ENCODE measurements at places on chromosomes 7 and 10.

- DNase-seq = no peak
Measured at GRCh38 chr10:124214610-124215375, 121.4 kb upstream of the CHST15 start.

DNA sequence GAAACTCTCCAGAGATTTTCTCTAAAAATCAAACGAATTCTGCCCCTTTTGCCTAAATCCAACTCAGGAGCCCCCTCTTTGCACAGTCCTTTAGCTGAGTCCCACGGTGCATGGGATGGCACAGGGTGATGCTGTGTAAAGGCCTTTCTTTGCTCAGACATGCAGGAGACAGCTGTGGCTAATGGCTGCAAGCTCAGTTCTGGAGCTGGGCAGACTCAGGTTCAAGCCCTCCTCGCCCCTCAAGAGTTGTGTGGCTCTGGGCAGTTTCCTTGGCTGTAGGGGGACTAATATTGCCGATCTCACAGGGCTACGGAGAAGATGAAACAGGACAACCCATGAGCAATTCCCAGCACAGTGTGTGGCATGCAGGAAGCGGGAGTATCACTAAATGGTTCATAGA is 42.6 kb downstream of the CLEC2L start:
- DNase-seq = no peak

GRCh38 chr7:96040250-96040772 is 268.0 kb downstream of the DYNC1I1 start:
- no peak for DNase-seq

- DNase-seq = no peak
Measured at GRCh38 chr10:126806498-126806897, 98.7 kb upstream of the DOCK1 start.

DNA sequence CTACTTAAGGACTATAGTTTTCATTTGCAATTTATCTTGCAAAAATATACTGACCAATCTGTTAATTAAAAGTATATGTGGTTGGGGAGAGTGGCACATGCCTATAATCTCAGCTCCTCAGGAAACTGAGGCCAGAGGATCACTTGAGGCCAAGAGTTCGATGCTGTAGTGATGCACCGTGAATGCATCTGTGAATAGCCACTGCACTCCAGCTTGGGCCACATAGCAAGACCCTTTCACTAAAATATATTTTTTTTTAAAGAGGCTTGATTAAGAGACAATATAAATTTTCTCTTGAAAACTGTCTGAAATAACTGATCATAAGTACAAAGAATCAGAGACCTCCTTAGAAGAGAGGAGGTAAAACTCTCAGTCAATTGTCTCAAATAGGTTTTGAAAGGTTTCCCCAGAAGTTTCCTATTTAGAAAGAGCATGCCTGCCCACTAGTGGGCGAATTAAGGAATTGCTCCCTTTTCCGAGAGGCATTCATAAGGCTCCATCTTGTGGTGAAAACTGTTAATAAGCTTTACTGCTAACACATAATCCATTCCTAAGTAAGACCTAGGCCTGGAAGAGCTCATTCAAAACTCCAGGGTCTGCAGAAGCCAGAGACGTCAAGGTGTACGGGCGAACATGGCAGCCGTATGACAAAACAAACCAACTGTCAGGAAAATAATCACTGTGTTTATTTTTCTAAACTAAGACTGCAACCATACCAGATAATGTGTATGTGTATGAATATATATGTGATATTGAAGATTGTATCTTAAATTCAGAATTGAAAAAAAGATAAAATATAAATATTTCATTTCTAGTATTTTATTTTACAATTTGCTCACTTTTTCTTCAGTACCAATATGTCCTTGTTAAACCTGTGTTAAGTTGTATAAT is 6.8 kb upstream of the TAS2R40 start:
- DNase-seq = peak; percentile 42

GRCh38 chr10:87053111-87053510 is 33.0 kb downstream of the FAM25A start:
- DNase-seq = no peak

DNA sequence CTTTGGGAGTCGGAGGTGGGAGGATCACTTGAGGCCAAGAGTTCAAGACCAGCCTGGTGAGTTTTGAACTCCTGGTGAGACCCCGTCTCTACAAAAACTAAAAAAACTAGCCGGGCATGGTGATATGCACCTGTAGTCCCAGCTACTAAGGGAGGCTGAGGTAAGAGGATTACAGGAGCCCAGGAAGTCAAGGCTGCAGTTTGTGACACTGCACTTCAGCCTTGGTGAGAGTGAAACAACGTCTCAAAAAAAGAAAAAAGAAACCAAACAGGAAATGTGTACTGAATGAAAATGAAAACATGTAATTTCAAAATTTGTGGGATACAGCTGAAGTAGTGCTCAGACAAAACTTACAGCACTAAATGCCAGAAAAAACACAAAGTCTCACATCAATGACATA is 7.6 kb downstream of the ARHGAP12 start:
- no peak for DNase-seq

- DNase-seq = no peak
Measured at GRCh38 chr10:42549851-42550250, 88.5 kb downstream of the ZNF33B start.

DNA sequence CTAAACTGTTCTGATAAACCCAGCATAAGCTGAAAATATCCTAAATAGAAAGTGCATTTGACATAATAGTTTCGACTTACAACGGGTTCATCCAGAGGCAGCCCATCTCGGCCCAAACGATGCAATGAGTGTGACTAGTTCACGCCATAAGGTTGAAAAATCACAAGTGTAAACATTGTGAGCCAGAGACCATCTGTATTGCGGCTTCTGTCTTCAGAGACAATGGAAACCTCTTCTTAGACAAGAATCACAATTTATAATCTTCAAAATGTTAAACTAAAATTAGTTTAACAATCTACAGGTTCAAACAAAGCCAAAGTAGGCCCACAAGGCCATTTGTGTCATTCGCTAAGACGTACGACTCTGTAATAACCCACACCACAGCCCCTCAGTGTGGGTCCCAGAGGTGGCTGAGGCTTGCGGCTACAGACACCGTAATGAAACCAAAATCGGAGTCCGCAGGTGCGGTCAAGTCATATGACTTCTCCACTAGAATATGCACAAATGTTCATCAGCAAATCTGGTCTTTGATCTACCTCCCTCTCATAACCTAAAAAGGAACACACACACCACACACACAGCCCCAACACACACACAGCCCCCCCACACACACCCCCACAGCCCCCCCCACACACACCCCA is 81.8 kb downstream of the DIP2C start:
- no peak for DNase-seq

DNA sequence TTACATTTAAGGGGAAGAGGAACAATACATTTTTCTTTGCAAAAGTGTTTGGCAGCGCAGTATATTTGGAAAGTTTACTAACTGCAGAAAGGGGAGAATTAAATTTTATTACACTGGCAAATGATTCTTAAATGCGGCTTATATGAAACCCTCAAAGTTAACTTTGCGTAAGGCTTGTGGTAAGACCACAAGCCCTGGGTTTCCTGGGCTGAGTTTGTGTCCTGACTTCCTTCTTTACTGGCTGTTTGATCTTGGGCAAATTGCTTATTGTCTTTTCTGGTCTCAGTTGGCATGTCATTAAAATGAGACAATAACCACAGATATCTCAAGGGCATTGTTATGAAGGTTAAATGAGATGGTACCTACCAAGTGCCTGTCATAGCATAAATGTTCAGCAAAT is 106.8 kb downstream of the GLRX3 start:
- DNase-seq = no peak

DNA sequence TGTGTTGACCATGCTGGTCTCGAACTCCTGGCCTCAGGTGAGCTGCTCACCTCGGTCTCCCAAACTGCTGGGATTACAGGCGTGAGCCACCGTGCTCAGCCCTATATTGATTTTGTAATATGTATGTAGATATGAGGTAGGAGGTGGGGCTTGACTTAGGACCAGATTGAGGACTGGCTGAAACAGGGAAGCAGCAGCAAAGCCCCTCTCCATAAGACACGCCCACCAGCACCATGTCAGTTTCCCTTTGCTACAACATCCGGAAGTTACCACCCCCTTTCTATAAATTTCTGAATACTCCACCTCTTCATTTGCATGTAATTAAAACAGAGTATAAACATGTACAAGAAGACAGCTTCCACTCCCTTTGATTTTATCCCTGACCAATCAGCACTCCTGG is 47.9 kb upstream of the MYL10 start:
- DNase-seq = no peak

DNA sequence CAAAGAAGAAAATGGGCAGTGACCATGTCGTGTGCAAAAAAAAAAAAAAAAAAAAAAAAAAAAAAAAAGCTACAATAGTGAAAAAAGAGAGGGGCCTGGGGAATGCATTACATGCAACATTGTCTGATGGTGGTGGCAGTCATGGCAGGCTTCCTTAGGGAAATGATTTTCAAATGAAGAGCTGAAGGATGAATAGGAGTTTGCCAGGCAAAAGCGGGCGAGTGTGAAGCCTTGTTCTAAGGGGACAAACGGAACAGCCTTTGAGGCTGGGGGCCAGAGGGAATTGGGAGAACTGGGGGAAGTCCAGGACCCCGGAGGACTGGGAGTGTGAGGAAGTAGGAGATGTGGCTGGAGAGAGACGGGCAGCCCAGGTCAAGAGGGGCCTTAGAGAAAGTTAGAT is 3.1 kb downstream of the COL13A1 start:
- DNase-seq = no peak

DNA sequence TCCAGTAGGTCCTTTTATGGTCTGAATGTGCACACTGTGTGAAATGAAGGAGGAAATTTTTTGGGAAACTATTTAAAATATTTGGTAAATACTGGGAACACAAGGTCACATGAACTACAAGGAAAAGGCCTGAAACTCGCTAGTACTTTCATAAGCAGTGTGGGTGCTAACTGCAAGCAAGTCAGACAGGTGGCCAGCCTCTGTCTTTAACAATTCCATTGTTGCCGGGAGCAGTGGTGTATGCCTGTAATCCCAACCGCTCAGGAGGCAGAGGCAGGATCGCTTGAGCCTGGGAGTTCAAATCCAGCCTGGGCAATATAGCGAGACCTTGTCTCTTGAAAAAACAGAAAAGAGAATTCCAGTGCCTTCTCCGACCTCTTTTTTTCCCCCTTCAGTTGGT is 37.5 kb downstream of the SMURF1 start:
- DNase-seq = no peak

- peak; percentile 58 for DNase-seq
Measured at GRCh38 chr7:50304129-50304910, at the start of gene IKZF1. TSS of gene IKZF1 (plus strand) at chr7:50304716. CDS start at chr7:50319062, 14,346 bp downstream.

DNA sequence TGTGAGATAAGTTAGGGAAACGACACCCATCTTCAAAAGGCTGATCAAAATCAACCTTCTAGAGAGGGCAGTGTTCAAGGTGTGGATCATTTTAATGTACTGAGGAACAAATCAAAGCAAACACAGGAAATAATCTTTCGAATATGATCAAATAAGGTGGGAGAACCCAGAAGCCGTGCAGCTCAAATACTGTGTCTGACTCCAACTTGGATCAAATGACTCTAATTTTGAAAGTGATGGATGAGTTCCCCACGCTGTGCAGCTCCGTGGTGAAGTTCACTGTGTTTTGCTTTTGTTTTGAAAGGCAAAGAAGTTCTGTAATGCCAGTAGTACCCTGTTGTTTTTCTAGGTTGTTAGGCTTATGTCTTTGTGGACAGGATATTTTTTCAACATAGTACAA is 250.9 kb downstream of the SFMBT2 start:
- no peak for DNase-seq

DNA sequence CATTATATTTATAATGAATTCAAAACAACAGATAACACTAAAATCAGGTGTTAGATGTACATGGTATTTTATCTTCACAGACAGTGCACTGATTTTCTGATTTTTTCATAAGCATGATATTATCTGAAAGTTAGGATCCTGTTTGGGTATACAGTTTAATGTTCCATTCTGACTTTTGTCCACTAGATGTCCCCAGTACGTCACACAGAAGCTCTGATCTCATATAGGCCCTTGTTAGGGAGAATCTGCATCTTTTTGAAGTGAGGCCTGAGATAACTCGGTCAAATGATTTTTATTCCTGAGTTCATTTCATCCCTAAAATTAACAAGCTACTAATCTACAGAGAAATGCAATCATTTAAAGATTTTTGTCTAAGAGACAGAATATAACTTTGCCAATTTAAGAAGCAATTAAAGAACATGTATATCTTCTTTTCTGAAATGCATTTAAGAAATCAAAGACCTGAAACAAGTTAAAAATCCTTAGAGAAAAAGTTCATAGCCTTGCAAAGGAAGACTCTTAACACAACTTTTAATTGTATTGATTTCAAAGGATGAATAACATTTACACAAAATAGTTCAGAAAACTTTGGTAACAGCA is 72.0 kb upstream of the TES start:
- DNase-seq = no peak

DNA sequence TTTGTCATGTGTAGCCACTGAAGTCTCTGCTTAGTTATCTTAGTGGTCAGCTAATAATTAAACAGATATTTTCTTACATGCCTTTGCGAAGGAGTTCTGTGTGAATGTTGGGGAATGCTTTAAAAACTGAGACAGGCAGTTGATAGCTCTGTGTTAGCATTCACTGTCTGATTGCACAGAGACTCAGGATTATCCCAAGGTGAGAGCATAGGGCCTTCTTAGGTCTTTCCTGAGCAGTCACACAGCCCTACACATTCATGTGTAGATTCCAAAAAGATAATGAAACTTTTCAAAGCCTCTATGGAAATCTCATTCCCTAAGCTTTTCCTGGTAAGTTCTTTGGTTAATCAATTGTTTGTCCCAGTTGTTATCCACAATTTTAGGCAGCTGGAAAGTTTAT is 67.7 kb downstream of the CASD1 start:
- DNase-seq = no peak

- no peak for DNase-seq
Measured at GRCh38 chr7:55549457-55549856, 22.8 kb downstream of the VOPP1 start.

DNA sequence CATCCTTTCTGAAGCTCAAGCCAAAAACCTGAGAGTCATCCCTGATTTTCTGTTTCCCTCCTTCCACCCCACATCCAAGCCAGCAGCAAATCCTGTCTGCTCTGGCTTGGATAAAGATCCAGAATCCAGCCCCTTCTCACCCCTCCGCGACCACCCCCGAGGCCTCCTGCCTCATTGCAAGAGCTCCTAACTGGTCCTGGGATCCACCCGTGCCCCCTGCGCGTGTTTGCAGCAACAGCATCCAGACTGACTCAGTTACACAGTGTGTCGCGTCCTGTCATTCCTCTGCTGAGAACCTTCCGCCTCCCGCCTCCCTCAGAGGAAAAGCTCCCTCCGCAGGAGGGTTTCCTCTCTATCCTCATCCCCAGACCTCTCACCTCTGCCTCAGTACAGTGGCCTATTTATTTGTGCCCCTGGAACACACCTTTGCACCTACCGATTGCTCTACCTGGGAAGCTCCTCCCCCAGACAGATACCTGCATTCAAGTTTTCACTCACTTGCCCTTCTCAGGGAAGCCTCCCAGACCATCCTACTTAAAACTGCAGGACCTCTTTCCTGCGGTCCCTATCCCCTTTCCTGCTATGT is 21.6 kb upstream of the GRID1 start:
- DNase-seq = no peak

- no peak for DNase-seq
Measured at GRCh38 chr10:75014516-75015230, 96.8 kb upstream of the SAMD8 start.

- DNase-seq = no peak
Measured at GRCh38 chr7:39565538-39565937, 666 bp upstream of the YAE1 start.
